ENCODE measurements at places on chromosomes 4 and X.

GRCh38 chr4:34851411-34851810 lies 1392.9 kb downstream of the ARAP2 start:
- no peak for DNase-seq

DNA sequence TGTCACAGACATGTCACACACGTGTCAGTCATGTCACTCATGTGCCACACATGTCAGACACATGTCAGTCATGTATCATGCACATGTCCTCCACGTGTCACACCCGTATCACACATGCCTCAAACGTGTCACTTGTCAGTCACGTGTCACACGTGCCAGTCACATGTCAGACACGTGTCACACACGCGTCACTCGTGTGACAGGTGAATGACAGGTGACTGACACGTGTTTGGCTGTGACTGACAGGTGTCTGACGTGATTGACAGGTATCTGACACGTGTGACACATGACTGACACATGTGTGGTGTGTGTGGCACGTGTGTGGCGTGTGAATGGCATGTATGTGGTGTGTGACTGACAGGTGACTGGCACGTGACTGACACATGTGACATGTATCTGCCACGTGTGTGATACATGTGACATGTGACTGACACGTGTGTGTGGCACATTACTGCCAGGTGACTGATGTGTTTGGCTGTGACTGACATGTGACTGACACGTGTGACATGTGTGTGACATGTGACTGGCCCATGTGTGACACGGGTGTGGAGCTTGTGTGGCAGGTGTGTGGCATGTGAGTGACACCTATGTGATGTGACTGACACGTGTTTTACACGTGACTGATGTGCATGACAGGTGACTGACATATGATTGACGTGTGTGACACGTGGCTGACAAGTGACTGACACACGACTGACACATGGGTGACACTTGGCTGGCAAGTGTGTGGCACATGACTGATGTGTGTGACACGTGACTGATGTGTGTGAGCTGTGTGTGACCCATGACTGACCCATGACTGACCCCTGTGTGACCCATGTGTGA lies 90.7 kb upstream of the GPC3 start:
- DNase-seq = no peak

GRCh38 chr4:172751550-172751949 lies 417.1 kb upstream of the GALNT7 start:
- DNase-seq = no peak

DNA sequence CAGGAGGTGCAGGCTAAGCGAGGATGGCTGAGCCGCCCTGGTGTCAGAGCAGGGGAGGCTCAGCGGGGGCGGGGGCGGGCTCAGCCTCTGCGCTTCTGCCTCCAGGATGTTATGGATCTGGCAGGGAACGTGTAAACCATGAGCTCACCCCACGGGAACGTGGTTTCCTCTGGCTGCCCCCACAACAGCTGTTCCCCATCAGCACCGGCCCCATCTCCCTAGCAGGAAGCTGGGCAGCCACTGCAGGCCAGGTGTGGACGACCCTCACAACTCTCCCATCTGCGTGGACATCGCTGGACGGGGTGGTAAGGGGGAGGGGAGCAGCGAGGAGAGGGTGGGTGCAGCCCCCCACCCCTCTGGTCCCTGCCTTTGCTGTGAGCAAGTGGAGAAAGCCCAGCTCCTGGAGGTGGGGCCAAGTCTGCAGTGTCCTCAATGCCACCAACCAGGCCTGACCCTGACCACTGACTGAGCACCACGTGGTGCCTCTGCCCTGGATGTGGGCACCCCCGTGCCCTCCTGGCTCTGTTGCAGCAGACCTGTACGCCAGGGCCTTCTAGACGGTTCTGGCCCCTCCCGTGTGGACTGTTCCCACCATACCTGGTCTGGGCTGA lies 28.1 kb upstream of the SPON2 start:
- DNase-seq = no peak

GRCh38 chr4:141540643-141541042 lies 95.7 kb upstream of the IL15 start:
- no peak for DNase-seq

- DNase-seq = no peak
Observed at GRCh38 chr4:151798678-151799416, 38.0 kb upstream of the GATB start.

- DNase-seq = no peak
Observed at GRCh38 chr4:74772106-74772505, 22.2 kb downstream of the BTC start.

DNA sequence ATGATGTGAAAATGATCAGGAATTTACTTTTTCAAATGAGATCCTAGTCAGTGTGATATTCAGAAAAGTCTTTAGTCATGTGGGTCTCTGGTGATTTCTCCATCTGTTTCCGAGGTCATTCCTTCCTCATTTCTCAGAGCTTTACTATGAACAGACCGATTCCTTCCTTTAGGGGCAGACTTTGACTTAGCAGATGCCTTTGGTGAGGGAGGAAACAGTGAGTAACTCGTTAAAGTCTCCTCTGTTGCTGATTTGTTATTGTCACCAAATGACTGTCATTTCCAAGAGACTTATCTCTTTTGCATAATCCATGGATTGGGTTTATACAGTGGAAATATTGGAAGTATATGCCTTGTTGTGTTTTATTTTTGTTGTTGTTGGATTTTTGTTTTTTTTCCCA lies 76.2 kb upstream of the CD99 start:
- DNase-seq = no peak

GRCh38 chr4:27009539-27009938 lies 148.9 kb downstream of the STIM2 start:
- DNase-seq = no peak

Data from stimulated activated CD8-positive, alpha-beta memory T cell treated with anti-CD3 and anti-CD28 coated beads, Interleukin-4, amount 100 ng/mL, for 1 hour (primary cell).